Renal cortical epithelial cell (primary cell): ENCODE measurements at places on chromosomes 1 and 21. TPM values are rescaled to one million over a fixed set of nuclear protein-coding genes. Genes with fewer than 3 reads are reported as not detected.

DNA sequence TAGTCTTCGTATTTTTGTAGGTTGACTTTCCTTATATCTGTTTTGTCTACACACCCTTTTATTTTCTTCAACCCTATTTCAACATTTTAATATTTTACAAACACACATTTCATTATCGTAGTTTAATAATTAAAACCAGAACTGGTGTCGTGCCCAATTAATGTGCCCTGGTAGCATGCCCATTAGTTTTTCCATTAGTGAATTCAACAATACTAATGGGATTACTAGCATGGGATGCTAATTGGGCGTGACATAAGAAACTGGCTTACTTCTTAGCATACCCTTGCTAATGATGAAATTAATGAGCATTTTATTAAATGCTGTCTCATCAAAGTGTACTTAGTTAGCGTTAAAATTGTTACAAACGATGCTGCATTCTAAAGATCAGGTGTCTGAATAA, 332.7 kb downstream of the USH2A start:
- no peak for DNase-seq

GRCh38 chr1:14180738-14181137, 417.7 kb upstream of the KAZN start:
- no peak for DNase-seq

GRCh38 chr1:172359491-172359999, 60.9 kb upstream of the C1orf105 start:
- peak; percentile 93 for DNase-seq

GRCh38 chr1:226394462-226394861, 13.4 kb downstream of the PARP1 start:
- no peak for DNase-seq

DNA sequence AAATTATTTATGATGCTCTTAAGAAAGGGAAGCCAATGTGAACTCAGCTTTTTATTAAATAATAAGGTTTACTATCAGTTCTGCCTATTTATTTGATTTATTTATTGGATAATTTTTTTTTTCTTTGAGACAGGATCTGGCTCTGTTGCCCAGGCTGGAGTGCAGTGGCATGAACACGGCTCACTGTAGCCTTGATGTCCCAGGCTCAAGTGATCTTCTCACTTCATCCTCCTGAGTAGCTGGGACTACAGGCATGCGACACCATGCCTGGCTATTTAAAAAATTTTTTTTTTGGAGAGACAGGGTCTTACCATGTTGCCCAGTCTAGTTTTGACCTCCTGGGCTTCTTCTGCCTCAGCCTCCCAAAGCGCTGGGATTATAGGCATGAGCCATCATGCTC, 21.0 kb upstream of the DNAJC28 start:
- DNase-seq: no peak

GRCh38 chr1:12075195-12076114, 12.4 kb downstream of the TNFRSF8 start:
- peak; percentile 68 for DNase-seq

DNA sequence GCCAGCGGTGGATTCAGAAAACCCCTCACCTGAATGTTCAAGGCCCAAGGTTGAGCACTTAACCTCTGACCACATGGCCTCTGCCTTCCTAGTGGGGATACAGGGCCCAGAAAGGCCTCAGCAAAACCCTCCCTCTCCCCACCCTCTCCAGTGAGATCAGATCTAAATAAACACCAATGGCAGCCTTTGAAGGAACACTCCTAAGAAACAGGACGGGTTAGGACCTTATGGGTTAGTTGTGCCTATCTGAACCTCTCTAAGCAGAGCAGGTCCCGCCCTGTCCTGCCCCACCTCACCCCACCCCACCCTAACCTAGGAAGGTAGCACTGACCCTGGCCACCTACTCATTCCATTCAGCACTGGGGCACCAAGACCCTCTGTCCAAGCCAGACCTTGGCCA, 7.9 kb upstream of the GRHL3 start:
- DNase-seq: no peak

- peak; percentile 90 for DNase-seq
These were observed 256.3 kb upstream of the IRF2BP2 start for GRCh38 chr1:234866007-234866866.

GRCh38 chr1:20612221-20612746, 21.0 kb upstream of the PINK1 start:
- DNase-seq: peak; percentile 51

- no peak for DNase-seq
These were observed 18.6 kb downstream of the MKNK1 start for GRCh38 chr1:46585312-46585938.

Gene RAB4A
- total RNA-seq: 19.1 and 41.0 TPM in 2 replicates

Gene KIAA1614
- 5.9 and 10.7 TPM in 2 replicates for total RNA-seq

Gene ZC3H12A
- total RNA-seq: 18.7 and 24.5 TPM in 2 replicates

Gene SYCP1
- total RNA-seq: not detected in 2 replicates

Gene RIMKLA
- total RNA-seq: 0.87 and 1.0 TPM in 2 replicates

Gene NT5C1A
- 0.94 TPM in 1 of 2 replicates, not detected in the other for total RNA-seq

Gene ATP1A4
- total RNA-seq: not detected in 2 replicates
